Esophagus mucosa (tissue), 1 donor: ENCODE measurements at places on chromosomes 5 and 9. TPM values are rescaled to one million over a fixed set of nuclear protein-coding genes. Genes with fewer than 3 reads are reported as not detected.

Gene HMGCR
- total RNA-seq = 114 TPM

Gene IL33
- total RNA-seq = 30.9 TPM

Gene ADAMTSL2
- total RNA-seq = 0.88 TPM

Gene MPDZ
- 2.2 TPM for total RNA-seq

Gene GDF9
- total RNA-seq = 0.36 TPM

Gene HRCT1
- 1.2 TPM for total RNA-seq
